ENCODE measurements at places on chromosomes 6 and 20. TPM values are rescaled to one million over a fixed set of nuclear protein-coding genes. Genes with fewer than 3 reads are reported as not detected.

GRCh38 chr20:20014659-20015058 is 2.5 kb upstream of the NAA20 start:
- H3K36me3 ChIP-seq: peaks cover 8% of the 10 kb centered on the region
- H3K27ac ChIP-seq: no peak overlapping the region
- H3K27me3 ChIP-seq: peaks cover 4% of the 10 kb centered on the region
- peaks cover 18% of the 10 kb centered on the region for H3K4me1 ChIP-seq
- H3K4me3 ChIP-seq: no peak overlapping the region
- DNase-seq: no peak

RBPJL gene
- not detected for total RNA-seq

DCDC2 gene
- not detected for total RNA-seq

ACOT8 gene
- total RNA-seq: 26.5 TPM

All from activated T-helper 1 cell treated with anti-CD3 and anti-CD28 coated beads, Interleukin-12 subunit alpha, Interleukin-12 subunit beta, Interleukin-2, Interleukin-4 antibody, amounts not matched to agents 30 ng/mL and 10 ng/mL and 1 ng/mL, durations not matched to agents 14 hours and 24 hours and 36 hours (primary cell).